ENCODE measurements at places on chromosomes 3 and 15.
A peak's percentile ranks its signal among the peaks of the same experiment; 100 is the strongest.

DNA sequence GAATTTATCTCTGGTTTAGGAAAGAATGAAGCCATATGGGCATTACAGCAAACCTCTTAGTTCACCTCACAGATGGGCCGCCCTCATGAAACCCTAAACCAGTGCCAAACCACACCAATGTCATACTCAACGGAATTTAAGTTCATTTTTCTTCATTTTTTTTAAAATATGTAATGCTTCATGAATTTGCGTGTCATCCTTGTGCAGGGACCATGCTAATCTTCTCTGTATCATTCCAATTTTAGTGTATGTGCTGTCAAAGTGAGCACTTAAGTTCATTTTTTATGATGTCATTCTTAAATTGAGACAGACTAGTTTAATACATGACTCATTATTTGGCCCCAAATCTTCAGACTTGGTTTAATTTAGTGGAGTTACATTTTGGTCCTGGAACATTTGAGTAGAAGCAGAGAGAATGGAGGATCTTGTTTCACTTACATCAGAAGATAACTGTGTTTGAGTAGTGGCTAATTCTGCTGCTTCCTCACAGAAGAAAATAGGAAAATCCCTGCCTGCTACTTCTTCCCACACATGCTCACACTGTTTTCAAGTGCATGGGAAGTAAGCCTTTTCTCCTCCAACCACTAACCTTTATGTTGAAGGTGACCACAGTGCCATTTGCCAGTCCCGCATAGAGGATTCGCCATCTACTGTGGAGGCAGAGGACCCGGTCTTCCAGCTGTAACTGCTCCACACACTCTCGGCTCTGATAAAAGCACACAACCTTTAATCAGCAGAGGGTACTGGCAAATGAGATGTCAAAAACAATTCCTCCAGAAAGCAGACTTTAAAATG is 63.3 kb downstream of the ZNF106 start:
- DNase-seq = no peak

DNA sequence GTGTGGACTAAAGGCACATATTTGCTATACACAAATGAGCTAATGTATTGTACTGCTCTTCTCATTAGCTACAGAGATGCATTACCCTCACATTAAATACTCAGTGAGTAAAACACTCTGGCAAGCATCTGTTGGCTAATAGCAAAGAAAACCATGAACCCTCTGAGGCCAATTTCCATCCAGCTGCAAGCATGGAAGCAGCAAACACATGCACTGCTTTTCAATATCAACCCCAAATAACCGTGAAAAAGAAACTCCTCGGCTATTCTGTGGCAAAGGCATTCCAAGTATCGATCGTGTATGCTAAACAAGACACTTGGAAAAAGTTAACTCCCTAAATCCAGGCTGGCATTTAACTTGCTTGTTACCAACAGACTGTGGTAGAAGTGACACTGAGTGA is 67.0 kb downstream of the PEAK1 start:
- peak; percentile 46 for DNase-seq

DNA sequence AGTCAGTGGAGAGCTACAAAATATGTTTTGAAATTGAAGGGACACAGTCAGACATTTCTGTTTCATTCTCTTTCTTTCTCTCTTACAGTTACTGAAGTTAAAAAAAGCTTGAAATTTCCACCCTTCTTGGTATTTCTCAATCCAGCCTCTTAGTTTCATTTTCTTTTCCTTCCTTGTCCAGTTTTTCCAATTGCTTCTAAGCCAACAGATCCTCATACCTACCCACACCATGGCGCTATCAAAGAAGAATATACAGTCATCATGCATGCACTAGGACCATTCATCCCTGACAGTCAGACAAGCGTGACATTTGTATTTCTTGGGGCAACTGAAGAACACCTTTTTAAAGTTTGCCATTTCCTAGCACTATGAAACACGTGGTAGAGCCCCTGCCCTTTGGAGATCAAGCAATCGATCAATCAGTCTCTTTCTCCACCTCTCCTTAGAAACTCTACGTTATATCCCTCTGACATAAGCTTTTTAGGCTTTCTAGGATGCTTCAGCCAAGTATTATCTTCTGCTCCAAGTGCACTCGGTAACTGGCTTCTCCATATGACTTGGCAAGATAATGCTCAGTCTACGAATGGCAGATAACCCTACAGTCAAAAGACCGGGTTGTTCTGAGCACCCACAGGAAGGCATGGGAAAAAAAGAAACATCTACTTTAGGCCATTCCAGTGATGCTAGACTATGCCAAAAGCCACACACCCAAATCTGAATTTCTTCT is 65.4 kb downstream of the FBN1 start:
- no peak for DNase-seq

DNA sequence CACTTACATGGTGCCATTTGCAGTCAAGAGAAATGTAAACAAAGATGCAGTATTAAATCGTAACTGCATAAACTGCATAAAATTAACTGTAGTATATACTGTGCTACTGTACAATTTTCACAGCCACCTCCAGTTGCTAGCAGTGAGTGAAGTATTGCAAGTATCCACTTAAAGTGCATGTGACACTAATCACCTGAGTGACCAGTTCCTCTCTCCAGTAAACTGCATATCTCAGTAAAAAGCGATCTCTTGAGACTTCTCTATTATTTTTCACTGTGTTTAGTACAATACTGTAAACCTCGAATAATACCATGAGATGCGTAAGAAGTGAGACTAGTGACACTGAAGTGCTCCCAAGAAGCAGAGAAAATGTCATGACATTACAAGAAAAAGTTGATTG is 111.7 kb upstream of the PLXND1 start:
- no peak for DNase-seq

- DNase-seq = no peak
Measured at GRCh38 chr3:143471705-143472104, 352.1 kb downstream of the CHST2 start.

DNA sequence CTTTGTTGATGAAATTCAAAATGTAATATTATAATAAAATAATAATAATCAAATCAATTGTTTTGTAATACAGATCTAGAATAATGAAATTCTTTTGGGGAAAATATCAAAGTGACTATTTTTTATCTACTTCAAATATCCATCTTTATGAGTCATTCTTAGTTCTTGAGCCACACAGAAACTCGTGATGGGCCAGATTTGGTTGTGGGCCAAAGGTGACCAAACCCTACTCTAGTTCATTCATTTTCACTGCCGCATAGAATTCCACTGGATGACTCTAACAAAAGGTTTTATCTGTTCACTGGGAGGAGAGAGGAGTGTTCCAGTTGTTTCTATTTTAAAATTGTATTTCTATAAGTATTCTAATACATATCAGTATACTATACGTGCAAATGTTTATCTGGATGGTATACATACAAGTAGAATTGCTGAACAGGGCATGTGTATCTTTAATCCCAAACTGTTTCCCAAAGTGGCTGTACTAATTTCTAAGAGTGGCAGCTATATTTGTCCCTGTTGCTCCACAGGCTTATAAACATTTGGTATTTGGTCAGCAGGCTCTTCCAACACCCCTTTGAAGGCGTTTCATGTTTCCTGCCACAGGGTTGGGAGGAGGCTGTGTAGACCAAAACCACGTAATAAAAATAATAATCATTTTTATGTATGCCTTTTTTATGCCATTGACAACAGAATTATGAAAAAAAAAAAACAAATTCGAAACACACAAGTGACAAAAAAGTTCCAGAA is 7.3 kb upstream of the RTP3 start:
- DNase-seq = no peak

GRCh38 chr15:79093352-79093935 is 2.9 kb upstream of the RASGRF1 start:
- no peak for DNase-seq

DNA sequence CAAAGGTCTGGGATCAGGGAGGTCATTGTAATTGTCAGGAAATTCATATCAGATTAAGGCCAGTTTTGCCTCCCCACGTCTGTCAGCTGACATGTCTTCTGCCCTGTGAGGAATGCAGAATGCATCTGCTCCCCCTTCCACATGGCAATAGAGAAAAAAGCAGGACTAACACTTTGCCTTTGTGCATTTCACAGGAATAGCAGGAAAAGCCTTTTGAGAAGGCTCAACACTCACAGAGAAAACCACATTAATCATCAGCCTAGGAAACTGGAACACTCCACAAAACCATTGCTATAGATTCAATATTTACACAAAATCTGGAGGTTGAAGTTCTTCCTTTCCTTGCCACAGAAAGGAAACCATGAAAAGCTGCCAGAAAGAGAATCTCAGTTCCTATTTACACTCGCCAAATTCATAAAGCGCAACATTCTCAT is 165.2 kb upstream of the HES1 start:
- DNase-seq = no peak

All from NCI-H1092 treated with DMSO at 0.1 percent for 48 hours (cell line).